ENCODE measurements at places on chromosomes 3 and 15. TPM values are rescaled to one million over a fixed set of nuclear protein-coding genes. Genes with fewer than 3 reads are reported as not detected.
A peak's percentile ranks its signal among the peaks of the same experiment; 100 is the strongest.

DNA sequence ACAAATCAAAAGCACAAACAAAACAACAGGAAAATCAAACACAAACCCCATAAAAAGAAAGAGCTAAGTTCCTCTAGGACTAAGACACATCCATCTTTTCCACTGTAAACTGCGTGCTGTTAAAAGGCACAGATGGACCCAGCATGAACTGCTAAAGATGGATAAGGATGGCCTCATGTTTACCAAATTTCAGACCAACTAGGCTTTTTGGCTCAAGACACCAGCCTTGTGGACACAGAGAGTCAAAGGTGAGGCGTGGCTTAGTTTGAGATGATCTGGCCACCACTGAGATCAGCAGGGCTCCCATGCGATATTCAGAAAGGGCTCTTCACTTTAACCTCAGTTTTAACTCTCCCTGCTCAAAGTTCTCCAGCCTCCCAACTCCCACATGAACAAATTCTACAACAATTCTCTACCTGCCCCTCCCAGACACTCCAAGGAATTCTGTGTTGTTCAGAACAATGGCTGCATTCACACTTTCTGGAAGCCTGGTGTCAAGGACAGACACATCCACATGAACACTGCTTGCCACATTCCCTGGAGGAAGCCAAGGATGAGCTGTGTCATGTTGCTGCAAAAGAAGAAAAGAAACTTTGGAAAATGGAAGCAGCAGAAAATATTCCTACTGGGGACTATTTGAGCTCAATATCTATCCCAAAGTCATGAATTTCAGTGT, 198.4 kb upstream of the LRRN1 start:
- no peak for DNase-seq

GRCh38 chr3:29760226-29760685, 479.4 kb downstream of the RBMS3 start:
- DNase-seq: no peak

DNA sequence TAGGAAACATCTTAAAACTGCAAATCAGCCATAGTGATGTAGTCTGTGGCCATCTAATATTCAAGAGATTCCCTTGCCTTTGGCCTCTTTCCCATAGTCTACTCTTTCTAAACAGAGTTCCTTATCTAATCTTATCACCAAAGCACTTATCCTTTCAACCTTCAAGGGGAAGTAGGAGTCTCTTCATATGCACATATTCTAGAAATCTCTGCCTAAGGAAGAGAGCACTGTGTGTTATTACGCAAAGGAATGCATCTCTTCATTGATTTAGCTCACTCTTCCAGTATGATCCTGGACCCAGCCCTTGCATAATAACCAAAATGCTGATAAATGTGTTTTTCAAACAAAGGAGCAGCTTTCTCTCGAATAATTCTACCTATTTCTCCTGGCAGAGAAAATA, 253.7 kb upstream of the TPRG1 start:
- DNase-seq: no peak

Gene COX17
- total RNA-seq: 78.4 TPM

Gene VIPR1
- total RNA-seq: not detected

Gene WDR93
- not detected for total RNA-seq

DNA sequence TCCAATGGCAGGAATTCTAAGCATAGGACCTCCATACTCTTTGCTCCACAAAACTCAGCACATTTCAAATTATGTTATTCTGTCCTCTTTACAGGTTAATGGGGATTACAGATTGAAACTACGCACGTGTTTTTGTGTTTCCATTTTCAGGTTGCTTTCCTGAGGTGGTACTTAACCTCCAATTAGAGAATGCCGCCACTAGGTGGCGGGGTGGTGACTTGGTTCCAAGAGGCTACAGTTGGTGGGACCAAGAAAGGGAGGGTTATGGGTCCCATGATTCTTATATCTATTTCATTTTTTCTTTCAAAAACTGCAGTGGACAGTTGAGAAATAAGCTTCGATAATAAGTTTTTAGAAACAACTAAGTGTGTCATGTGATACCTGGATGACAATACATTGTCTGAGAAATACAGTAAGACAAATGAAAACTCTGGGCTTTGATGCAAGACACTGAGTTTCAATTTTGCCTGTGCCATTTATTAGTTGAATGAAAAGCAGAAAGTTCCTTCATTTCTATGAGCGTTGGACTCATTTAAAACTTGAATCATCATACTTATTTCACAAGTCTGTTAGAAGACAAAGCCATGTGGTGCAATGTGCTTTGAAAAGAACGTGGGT, 539.0 kb downstream of the FGF12 start:
- DNase-seq: peak; percentile 70

- DNase-seq: no peak
Measured at GRCh38 chr3:183626877-183627594, 8.4 kb upstream of the KLHL24 start.

Gene ZNF860
- 3.9 TPM for total RNA-seq

Gene SLC28A2
- total RNA-seq: not detected

DNA sequence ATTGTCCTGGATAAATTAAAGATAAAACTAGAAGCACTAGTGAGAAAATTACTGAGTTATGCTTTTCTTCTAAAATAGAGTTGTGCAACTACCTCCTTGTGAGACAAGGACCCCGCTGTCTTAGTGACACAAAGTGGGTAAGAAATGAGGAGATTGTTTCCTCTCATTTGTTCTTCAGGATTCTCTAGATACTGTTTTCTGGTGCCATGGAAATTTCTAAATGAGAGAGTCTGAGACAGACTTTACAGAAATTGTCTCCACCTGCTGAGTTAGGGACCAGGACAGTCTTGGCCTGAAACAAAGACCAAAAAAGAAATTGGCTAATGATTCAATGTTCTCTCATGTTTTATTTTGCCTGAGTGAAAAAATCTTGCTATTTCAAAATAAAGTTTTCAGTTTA, 427.5 kb downstream of the TUSC7 start:
- DNase-seq: no peak

DNA sequence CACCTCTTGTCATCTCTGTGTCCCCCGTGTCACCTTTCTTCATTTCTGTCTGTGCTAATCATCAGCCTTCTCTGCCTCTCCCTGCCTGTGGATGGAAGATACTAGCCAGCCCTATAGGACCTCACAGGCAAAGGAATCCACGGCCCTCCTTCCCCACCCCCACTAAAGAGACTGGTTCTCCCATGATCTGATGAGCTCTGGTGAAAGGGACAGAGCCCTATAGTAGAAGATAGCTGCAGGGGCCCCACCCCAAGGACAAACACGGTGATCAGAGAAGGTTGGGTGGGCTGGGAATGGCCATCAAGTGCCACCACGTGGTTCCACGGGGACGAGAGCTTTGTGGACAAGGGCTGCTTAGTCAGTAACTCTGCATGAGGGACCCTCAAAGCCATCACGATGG, 27.8 kb upstream of the RASA2 start:
- no peak for DNase-seq

DNA sequence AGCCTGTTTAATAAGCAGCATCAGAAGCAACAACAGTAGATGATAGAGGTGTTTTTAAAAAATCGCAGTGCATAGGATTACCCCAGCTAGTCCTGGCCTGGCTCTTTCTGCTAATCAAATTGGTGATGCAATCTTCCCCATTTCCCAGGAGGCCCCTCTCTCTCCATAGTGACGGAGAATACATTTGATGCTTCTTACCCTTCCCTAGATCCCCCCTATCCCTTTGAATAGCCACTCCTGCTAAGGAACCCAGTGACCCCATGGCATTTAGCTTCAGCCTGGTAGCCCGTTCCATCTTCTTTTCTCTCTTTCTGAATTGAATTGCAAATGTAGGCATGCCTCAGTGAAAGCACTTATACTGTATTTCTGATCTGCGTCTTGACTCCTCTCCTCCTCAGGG, 223.6 kb upstream of the GAP43 start:
- DNase-seq: no peak

DNA sequence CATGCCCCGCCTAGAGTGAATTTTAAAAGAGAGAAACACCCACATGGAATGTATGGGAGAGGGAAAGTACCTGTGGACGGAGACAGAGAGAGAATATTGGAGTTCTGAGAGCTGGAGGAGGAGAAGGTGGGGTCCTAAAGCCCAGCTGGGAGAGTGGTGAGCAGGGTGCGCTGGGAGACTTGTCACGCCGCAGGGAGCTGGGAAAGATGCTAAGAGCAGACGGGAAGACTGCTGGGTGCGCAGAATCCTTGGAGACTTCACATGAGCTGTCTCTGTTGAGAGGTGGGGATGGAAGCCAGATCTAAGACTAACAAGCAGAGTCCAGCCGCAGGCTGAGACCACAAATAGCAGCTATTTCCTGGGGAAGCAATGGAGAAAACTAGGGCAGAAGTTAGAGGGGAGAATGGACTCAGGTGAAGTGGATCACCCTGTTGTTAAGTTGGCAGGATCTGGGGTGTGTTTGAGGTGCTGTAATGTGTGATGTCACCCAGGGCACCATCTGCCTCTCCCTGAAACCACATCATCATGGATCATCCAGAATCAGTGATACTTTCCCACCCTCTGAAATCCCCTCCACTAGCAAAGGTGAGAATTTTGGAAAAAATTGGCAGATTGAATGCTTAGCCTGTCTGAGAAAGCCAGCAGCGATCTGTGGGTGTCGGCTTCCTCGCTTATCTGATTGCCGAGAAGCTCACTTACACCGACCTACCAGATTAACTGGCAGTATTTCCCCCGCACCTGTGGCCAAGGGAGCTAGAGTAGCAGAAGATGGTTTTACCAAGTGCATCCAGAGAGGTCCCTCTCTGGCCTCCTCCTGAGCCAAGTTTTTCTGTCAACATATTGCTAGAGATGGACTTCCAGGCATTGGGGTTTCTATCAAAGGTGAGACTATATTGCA, 174.8 kb upstream of the BHLHE40 start:
- DNase-seq: no peak

Gene NEK10
- total RNA-seq: 0.32 TPM

- DNase-seq: no peak
Measured at GRCh38 chr15:22968366-22968765, 11.8 kb downstream of the CYFIP1 start.

- DNase-seq: no peak
Measured at GRCh38 chr15:75359537-75360250, 8.7 kb downstream of the MAN2C1 start.

Gene DGKG
- total RNA-seq: 4.7 TPM

DNA sequence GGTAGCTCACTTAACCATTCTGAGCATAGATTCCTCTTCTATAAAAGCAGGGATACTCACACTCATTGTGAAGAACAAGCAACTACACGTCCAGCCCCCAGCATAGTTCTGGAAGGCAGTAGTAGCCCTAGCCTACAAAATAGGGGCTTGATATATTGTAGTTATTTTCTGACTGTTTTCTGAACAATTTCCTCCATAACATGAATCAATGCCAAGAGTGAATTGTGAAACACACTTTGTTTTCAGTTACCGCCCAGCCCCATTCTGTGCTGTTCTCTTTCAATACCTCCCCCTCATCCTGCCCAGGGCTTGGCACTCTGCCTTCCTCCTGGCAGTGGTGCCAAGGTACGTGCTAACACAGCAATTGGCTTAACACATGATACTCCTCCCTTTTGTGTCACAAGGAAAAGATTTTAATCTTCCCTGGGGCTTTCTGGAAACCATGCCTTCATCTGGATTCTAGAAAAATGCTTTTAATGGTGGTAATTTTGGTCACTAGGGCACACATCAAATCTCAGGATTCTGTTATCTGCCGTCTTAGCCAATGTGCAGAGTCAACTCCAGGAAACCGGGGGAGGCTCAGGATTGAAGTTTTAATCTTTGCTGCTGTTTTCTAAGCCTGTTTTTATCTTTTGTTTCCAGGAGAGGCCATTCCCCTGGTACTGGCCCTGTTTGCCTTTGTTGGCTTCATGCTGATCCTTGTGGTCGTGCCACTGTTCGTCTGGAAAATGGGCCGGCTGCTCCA, 37.2 kb downstream of the IL20RB start:
- peak; percentile 64 for DNase-seq

Gene HCN4
- not detected for total RNA-seq

Gene CHRNA7
- 10.0 TPM for total RNA-seq

Gene KIF9
- 14.3 TPM for total RNA-seq

DNA sequence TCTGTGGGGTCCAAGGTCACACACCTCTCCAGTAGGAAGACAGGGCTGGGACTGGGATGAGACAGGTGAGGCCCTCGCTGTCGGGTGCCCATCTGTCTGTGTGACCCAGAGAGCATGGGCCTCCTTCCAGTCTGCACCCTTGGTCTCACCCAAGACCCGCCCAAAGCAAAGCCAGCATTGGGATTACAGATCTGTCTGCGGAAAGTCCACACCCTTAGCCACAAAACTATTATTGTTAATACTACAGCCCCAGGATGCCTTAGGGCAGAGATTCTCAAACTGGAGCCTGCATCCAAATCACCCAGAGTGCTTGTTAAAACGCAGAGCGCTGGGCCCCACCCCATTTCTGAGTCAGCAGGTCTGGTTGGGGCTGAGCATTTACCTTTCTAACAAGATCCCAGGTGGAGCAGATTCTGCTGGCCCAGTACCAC, 58.5 kb upstream of the ZNF148 start:
- no peak for DNase-seq

Gene ATP13A5
- total RNA-seq: not detected

DNA sequence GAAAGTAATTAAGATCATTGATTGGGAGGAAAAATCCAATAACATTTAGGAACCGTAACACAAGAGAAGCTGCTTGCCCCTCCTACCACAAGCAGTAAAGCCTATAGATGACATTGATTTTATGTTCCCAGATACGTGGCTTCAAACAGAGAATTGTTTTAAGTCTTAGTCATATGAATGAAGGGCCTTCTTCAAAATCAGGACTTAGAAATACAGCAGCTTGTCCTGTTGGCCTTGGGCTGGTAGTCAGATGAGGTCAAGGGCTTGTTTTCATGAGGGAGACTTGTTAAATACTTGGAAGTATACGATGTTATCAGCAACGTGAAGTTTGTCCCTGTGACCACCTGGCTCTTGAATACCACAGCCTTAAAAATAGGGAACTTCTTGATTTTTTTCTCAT, 114.4 kb downstream of the VGLL4 start:
- no peak for DNase-seq

Data from SK-MEL-5 (cell line).